Pons (tissue), 1 donor: ENCODE measurements at places on chromosomes 3 and 15.

- DNase-seq = peak; percentile 68
Measured at GRCh38 chr3:39108200-39108710, 775 bp downstream of the TTC21A start.

DNA sequence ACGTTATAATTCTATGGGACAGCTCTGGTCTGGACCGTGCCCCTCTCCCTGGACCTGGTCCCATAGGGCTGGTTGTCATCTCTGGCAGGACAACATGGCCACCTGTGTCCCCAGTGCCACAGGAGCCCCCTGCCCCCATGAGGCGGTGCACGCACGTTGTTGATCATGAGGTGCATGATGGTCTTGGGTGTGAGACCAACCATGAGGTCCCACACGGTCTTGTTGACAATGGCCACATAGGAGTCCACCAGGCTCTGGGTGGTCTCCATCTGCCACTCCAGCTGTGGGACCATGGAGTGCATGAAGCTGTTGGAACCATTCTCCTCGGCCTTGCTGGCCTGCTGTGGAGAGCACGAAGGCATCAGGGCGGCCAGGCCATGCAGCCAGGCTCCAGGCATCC, 19.7 kb downstream of the GOLGA6D start:
- DNase-seq = no peak

GRCh38 chr15:91711384-91712033, 142.0 kb upstream of the SLCO3A1 start:
- peak; percentile 13 for DNase-seq

DNA sequence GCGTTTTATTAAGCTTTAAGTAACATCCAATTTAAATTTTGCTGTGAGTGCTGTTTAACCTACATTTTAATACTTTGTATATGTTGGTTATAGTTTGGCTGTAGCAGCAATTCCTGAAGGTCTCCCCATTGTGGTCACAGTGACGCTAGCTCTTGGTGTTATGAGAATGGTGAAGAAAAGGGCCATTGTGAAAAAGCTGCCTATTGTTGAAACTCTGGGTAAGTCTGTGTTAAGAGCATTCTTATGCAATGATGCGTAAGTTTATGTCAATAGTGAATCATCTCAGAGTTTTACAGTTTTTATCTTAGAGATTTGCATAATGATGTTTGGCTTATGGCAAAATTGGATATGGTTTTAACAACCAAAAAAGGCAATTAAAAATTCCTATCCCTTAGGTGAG, 62.7 kb downstream of the ASTE1 start:
- peak; percentile 91 for DNase-seq

GRCh38 chr3:97896547-97896946, 74.7 kb downstream of the CRYBG3 start:
- DNase-seq = no peak

- no peak for DNase-seq
Measured at GRCh38 chr3:143060906-143061305, 58.7 kb upstream of the CHST2 start.

DNA sequence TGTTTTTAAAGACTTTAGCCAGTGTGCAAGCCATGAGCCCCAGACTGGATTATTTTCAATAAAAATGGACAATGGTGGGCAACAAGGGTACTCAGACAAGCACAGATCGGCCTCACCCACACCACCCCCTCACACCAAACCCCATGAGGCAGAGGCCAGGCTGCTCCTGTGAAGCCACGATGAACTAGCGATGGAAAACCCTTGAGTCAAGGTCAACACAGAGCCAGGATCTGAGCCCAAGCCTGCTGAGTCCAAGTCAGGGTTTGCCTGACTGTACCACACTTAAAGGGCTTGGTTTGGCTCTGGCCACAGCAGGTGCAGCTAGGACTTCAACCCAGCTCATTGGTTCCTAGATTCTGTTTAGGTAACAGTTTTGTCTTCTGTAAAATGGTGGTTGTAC, 131.5 kb upstream of the SLC2A2 start:
- no peak for DNase-seq

GRCh38 chr3:161559177-161559998, 62.8 kb downstream of the OTOL1 start:
- DNase-seq = peak; percentile 66

DNA sequence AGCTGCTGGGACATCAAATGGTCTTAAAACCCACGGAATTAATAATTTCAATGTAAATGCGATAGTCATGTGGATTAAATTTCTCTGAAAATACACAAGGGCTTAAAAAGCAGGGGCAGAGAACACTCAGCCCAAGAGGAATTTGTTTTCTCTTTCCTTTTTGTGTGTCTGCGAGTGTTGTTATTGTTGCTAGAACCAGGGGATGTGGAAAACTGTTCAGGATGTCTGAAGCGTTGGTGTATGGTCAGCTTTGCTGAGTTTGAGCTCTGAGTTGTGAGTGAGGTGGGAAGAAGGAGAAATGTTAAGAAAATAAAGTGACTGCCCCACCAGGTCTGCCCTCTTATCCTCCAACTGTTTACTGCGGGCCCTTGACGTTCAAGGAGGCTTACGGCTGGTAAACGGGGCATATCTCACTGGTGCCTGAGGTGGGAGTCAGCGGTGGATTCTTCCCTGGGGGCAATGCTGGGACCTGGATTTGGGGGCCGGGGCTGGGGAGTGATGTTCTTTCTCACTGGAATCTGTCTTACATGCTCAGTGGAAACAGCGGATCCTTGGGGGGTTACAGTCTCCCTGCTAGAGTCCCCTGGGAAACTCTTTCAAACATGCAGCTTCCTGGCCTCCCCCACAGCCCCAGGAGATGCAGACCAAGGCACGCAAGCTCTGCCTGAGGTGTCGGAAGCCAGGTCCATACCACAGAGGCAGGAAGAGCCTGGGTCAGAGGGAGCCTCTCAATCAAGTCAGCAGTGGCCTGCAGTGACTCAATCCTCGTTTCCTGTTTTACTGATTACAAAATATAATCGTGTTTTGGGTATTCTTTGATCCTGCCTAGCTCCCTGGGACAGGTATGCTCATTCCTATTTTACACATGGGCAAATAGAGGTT, 41.8 kb downstream of the ITGA11 start:
- DNase-seq = no peak

DNA sequence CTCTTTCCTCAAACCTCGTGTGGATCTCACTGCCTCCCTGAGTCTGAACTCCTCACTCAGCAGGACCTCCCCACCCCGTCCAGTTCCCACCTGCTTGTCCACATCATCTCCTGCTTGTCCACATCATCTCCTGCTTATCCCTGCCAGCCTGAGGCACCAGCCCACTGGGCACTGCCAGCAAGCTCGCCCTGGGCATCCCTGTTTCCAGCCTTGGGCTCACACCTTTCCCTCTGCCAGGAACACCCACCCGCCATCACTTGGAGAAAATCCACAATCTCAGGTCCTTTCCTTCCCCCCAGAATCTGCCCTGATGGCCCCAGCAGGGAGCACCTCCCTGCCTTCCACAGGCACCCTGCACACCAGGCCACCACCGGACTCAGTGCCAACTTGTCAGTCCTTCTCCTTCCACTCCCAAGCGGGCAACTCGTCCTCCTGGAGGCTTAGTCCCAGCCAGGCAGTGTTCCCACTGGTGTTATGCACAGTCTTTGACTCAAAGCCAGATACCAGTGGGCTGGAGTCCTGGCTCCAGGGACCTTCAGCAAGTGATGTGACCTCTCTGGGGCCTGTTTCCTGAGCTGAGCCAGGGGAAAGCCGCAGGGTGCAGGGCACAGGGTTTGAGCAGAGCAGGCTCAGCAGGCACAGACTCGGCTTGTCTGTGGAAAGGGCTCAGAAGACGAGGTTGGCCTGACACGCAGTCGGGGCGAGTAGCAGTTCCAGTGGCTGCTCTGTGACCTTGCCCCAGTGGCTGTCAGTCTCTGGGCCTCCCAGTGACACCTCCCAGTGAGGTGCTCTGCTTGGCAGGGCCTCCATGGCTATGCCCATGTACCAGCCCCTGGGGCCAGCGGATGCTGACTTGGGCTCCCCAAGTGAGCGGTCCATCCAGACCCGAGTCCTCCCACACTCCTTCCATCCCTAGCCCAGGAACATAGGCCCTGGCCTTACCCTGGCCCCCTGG, 9.5 kb upstream of the MESP2 start:
- no peak for DNase-seq

- DNase-seq = no peak
Measured at GRCh38 chr3:50890688-50891344, 216.1 kb downstream of the DOCK3 start.

DNA sequence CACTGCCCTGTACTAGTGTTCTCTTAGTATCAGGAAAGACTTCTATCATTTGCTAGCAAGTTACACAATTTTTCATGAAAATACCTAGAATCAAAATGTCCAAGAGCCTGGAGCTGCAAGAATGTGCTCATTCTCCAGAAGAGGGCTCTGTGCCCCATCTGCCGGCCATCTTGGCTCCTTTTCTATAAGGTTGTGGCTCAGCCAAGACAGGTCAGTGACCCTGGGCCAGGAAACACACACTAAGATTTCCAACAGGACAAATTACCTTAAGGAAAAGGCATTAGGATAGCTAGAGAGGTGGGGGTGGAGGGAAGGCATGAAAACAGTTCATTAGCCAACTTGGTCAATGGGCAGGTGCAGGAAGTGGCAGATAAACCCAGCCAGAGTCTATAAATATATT, 20.7 kb downstream of the TIMP4 start:
- DNase-seq = no peak

DNA sequence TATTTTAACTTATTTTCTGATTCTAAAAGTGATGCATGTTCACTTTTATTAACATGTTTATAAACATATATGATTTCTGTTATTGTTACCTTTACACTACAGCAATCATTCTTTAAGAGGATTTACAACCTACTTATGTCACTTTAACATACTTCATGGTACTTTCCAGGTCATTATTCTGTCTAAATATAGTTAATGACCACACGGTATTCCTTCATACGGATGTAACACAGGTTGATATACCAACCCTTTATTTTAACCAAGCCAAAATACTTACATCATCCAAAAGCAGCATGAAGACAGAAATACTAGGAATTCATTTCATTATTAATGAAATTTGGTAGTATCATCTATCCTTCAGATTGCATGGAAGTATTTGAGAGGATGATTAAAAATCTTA, 18.6 kb downstream of the PIK3R4 start:
- no peak for DNase-seq

DNA sequence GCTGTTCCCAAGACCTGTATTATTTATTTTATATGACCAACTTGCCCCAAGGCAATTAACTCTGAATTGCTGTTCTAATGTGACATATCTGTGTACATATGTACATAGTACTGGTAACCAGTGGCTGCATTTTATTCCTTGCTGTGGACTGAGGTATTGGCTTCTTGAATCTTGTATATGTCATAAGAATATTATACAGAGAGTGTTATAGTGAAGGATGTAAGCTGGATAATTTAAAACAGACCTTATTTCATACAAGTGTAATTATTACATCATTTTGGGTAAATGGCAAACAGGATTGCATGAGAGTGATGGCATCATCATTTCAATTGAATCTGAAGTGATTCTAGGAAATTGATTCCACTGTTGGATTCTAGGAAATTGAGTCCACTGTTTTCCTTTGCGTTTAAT, 32.9 kb downstream of the B3GALNT1 start:
- no peak for DNase-seq

DNA sequence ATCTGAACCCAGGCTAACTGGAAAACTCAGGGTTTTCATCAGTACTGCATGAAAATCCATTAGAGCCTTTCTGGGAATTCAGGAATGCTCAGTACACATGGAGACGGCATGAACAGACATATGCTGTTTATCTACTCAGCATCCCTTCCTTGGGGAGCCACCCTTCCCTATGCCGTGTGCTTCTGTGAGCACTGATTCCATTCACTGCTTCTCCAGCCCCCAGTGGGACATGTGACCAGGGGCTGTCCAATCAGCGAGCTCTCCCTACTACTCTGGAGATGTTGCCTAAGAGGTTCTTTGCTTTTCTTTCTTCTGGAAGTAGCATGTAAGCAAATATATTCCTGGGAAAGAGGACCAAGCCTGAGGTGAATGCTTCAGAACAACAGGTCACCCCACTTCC, 5.6 kb upstream of the PCOLCE2 start:
- DNase-seq = no peak

DNA sequence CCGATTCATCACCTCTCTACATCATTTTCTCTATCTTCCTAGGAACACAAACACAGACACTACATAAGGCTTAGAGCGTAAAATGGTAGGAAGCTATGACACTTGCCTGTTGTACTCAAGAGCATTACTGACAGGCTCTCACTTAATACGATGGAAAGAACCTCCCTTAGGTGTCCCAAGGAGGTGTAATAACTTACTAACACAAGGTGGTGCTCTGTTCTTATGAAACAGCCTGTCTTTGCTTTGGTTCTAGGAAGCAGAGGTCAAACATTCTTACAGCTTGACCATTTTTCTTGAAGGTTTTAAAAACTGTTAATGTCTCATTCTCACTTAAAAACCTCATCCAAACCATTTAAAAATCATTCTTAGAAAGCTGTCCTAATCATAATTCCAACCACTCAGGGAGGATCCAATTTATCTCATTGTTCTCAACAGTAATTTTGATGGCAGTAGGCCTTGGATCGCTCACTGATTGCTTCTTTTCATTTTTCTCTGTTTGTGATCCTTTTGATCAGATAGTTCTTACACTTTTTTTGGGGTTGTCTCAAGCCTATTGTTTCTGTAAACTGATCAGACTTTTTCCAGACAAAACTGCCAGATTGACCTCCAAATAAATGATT, 317.8 kb upstream of the AGTR1 start:
- peak; percentile 51 for DNase-seq

GRCh38 chr3:140344601-140345205, 333.2 kb upstream of the TRIM42 start:
- DNase-seq = no peak

- no peak for DNase-seq
Measured at GRCh38 chr15:64875641-64876223, 34.0 kb downstream of the PLEKHO2 start.

GRCh38 chr3:988785-989184, 104.0 kb upstream of the CNTN6 start:
- DNase-seq = no peak

- DNase-seq = no peak
Measured at GRCh38 chr3:189467451-189467850, 163.7 kb upstream of the TP63 start.

- DNase-seq = no peak
Measured at GRCh38 chr3:82506204-82506603, 744.8 kb upstream of the GBE1 start.

DNA sequence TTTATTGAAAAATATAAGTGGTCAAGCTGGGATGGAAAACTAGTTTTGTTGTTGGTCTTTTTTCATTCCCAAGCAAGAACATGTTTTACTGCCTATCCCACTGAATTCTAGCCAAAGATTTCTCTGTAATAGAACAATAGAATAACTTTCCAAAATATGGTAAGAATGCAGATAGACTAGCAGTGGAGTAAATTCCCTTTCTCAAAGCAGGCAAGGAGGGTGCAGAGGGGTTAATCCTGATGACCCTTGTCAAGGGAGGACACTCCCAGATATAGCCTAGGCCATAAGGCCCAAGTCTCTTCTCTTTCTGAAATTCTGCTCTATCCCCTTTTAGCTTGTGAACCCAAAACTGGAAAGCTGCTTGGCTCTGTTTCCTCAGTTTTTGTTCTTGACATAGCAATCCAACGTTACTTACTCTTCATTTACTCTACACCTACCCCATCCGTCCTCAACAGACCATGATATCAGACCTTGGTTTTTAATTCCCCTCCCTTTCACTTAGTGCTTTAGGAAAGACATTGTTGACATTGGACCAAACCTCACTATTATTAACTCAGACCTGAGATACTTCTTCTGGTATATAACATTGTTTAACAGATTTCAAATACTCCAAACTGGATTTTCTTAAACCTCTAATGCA, 453.6 kb upstream of the THBS1 start:
- DNase-seq = no peak

GRCh38 chr3:30681649-30682211, 75.3 kb downstream of the TGFBR2 start:
- DNase-seq = peak; percentile 57

- no peak for DNase-seq
Measured at GRCh38 chr3:55174747-55175146, 246.9 kb upstream of the LRTM1 start.

- no peak for DNase-seq
Measured at GRCh38 chr15:83111149-83111548, 3.7 kb downstream of the TM6SF1 start.
